ENCODE measurements at places on chromosomes 7 and 10.

- no peak for DNase-seq
Measured at GRCh38 chr7:138125598-138126111, 49.4 kb downstream of the AKR1D1 start.

DNA sequence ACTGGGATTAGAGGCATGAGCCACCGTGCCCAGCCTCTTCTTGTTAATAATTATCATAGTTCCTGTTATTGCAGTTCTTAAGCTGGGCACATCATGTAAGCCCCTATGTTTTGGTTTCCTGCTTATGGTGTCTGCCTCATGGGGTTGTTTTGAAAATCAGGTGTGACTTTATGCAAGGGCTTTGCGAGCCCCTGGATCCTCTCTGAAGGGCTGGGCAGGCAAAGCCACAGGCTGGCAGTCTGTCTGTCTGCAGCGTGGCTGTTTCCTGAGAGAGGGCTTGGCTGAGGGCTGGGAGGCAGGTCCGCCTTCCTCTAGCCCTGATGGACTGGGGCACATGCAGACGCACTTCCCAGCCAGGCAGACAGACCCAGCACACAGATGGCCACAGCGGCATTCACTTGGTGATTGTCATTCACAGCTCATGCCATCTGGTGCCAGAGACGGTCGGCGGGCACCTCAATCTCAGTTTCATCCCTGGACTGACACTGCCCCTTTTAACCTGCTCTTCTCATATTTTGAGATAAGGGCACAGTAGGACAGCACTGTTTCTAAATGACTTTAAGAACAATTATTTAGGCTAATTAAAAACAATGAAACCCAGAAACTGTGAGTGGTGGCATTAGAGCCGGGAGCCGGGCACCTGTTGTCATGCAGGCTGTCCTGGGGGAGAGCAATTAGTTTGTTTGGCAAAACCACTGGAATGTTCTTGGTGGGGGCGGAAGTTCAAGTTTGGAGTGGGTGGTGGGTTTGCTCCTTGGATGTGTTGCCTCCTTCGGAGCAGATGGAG lies 35.5 kb downstream of the RBM20 start:
- no peak for DNase-seq

- DNase-seq, result no peak
Measured at GRCh38 chr10:22005763-22006162, 2.2 kb upstream of the DNAJC1 start.

DNA sequence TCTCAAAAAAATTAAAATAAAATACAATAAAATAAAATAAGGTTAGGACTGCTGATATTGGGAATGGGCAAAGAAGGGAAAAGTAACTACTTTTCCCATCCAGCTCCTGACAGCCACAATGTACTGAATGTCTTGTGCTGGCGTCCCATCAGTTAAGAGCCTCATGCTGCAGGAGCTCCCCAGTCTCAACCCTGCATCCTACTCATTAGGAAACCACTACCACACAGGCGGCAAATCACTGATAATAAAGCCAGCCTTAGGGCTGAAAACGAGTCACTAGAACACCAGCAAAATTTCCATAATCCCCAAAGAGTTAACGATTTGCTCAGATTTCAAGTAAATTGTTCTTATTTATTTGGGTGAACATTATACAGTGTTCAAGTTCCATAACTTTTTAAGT lies 4.3 kb downstream of the YWHAG start:
- DNase-seq, result no peak

DNA sequence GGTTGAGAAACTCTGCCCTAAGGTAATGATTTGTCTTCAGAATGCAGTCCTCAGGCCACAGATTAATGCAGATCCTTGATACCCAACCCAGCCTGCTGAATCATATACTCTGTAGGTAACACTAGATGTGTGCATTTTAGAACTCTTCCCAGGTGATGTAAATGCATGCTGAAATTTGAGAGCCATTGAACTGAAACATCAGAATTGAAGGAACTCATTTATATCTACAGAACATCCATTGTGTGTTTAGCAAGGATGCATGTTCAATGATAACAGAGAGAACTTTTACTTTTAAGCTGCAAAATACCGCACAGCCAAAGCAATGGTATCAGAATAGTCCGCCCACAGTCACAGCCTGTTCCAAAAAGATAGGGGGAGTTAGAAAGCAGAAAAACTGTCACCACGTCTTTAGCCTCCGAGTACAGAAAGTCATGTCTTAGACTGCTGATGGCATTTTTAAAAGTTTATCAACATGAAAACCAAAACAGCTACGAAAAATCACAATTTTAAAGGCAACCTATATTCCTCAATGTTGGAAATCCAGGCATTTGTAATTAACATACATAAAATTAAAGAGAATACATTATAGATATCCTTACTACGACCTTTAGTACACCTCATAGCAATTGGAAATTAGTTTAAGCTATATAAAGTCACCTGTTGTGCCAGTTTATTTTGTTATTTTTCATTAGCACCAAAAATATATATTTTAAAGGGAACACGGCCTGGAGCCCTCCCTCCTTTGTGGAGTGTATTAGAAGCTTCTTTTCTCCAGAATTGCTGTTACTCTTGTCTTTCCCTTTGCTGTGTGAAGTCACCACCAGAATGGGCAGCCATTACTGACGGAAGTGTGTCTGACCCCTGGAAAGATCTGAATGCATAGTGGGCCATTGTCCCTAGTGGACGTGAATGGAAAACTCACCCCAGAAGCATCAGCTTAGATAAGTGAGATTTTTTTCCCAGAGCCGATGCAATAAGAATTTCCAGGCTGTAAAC lies 65.8 kb upstream of the PRKAR2B start:
- no peak for DNase-seq

Data from ovary (tissue), 10 donors.